Stimulated activated CD4-positive, alpha-beta T cell treated with anti-CD3 and anti-CD28 coated beads, Interleukin-1b, Interleukin-23, amount 100 ng/mL, for 1 hour (primary cell): ENCODE measurements at places on chromosomes 2 and 18.

- no peak for DNase-seq
These were observed 249.4 kb upstream of the KLHL29 start for GRCh38 chr2:23135481-23136100.

- DNase-seq, result no peak
These were observed 17.3 kb downstream of the EN1 start for GRCh38 chr2:118830118-118830517.

DNA sequence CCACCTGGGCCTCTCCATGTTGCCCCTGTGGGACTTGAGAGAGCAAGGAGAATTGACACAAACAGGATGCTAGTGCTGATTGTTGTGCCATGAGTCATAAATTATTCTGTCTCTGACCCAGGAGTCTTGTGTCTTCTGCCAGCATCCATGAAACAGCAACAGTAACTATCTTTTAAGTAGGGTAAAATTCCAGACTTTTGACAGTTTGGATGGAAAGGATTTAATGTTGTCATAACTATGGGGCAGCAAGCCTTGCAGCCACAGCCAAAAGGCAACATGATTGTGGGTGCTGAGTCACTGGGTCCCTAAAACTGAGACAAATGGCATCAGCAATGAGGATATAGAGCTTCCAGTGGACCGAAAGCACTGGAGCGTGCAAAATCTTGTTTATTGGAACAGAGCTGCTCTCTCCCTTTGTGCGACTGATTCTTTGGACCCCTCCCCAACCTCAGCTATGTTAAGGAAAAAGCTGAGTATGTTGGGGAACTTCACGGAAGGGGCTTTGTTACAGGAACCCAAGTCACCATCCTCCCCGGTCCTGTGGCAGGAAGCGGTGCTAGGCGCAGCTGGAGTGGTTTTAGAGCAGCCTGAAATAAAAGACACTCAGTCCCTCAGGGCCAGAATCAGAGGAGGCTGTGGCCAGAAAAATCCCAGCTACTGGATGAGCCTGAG, 9.6 kb upstream of the ITPRIPL1 start:
- DNase-seq, result no peak

- DNase-seq, result no peak
These were observed 143.5 kb upstream of the NCKAP5 start for GRCh38 chr2:133711806-133712205.

DNA sequence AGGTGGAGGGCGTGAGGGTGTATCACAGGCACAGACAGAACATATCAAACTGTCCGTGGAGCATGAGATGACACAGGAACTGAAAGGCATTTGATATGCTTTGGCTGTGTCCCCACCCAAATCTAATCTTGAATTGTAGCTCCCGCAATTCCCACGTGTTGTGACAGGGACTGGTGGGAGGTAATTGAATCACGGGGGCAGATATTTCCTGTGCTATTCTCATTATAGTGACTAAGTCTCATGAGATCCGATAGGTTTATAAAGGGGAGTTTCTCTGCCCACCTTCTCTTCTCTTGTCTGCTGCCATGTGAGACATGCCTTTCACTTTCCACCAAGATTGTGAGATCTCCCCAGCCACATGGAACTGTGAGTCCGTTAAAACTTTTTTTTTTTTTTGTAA, 123.1 kb upstream of the PIEZO2 start:
- DNase-seq, result no peak
